ENCODE measurements at places on chromosomes 1 and 21.

DNA sequence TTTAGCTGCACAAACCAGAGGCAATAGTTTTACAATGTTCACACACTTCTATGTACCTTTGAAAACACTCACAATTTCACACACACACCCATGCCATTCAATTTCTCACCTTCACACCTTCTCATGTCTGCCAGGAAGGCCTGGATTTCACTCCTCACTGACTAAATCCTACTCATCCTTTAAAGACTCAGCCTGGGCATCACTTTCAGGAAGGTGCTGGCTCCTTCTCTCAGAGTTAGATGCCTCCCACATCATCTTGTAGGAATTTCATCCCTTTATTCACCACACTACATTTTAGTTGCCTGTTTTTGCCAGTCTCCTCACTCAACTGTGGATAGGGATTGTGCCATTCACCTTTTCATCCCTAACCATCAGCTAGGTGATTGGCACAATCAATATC is 2.3 kb downstream of the IL20 start:
- DNase-seq: no peak

DNA sequence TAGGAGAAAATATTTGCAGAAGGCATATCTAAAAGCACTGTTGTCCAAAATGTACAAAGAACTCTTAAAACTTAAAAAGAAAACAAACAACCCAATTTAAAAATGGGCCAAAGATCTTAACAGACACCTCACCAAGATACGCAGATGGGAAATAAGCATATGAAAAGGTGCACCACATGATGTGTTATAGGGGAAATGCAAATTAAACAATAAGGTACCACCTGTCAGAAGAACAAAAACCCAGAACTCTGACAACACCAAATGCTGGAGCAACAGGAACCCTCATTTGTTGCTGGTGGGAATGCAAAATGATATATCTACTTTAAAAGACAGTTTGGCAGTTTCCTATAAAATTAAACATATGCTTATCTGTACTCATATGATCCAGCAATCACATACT is 18.1 kb downstream of the SLC2A5 start:
- no peak for DNase-seq

- no peak for DNase-seq
Observed at GRCh38 chr1:101017448-101017847, 8.1 kb downstream of the DPH5 start.

DNA sequence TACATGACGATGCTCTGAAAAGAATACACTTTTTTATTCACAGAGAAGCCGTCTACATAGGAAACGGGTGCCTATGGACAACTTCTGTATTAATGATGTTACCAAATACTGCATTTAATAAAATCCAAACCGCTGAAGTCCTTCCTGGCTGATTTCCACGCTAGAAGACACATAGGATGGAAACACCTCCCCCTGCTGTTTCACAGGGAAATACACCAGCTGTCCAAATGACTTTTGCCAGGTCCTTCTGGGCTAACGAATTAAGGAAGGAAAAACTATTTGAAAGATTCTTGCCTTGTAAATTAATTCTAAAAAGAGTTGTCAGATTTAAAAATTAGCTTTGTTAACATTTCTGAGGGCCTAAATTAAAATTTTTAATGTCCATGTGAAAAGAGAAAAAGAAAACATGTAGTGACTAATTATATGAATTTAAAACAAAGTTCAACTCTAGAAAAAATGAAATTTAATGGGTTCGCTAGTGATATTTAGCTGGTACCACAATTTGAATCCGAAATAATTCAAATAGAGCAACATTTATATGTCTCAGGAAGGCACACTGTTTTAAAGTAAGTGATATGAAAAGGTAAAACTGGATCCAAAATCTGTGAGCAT is 146.0 kb downstream of the RERE start:
- DNase-seq: no peak

- peak; percentile 14 for DNase-seq
Observed at GRCh38 chr1:171251042-171251951, 3.0 kb downstream of the FMO1 start.

GRCh38 chr1:207055386-207056001 is 2.4 kb downstream of the PFKFB2 start:
- DNase-seq: no peak
